Stimulated activated CD8-positive, alpha-beta memory T cell treated with anti-CD3 and anti-CD28 coated beads, Interleukin-4, amount 100 ng/mL, for 24 hours (primary cell): ENCODE measurements at places on chromosomes 6 and 20.

DNA sequence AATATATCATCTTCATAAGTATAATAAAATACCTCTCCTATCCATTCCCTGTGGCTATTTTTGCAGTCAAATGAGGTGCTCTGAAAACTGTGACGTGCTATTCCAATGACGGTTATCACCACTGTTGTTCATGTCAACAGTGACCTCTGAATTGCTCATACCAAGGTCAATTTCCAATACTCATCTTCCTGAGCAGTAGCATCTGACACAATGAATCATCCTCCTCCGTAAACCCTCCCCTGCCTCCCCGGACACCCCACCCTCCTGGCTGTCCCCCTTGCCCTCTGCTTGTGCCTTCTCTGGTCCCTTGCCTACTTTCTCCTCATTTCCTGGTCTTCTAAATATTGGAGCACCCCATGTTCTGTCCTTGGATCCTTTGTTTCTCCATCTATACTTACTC is 77.7 kb upstream of the SLC22A23 start:
- DNase-seq = no peak

GRCh38 chr6:30260036-30260504 is 46.9 kb upstream of the TRIM26 start:
- peak; percentile 15 for DNase-seq

- DNase-seq = no peak
These were observed 45.5 kb downstream of the ADNP start for GRCh38 chr20:50885781-50886180.

DNA sequence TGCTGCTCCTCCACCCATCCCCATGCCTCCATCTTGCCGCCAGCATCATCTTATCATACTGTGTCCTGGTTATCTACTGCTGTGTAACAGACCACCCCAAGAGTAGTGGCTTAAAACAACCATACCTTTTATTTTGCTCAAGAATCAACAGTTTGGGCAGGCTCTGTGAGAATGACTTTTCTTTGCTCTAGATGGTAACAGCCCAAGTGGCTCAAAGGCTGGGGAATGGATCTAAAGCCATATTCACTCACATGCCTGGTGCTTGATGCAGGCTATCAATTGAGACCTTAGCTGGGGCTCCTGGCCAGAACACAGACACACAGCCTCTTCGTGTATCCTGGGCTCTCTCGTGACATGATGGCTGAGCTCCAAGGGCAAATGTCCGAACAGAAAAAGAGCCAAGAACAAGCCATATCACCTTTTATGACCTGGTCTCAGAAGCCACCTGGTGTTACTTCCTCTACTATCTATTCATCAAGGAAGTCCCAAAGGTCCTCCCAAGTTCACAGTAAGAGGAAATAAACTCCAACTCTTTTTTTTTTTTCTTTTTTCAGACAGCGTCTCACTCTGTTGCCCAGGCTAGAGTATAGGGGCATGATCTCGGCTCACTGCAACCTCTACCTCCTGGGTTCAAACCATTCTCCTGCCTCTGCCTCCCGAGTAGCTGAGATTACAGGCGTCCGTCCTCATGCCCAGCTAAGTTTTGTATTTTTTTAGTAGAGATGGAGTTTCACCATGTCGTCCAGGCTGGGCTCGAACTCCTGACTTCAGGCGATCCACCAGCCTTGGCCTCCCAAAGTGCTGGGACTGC is 159.3 kb upstream of the JARID2 start:
- no peak for DNase-seq

GRCh38 chr20:44931911-44932310 is 22.1 kb downstream of the PABPC1L start:
- DNase-seq = no peak

DNA sequence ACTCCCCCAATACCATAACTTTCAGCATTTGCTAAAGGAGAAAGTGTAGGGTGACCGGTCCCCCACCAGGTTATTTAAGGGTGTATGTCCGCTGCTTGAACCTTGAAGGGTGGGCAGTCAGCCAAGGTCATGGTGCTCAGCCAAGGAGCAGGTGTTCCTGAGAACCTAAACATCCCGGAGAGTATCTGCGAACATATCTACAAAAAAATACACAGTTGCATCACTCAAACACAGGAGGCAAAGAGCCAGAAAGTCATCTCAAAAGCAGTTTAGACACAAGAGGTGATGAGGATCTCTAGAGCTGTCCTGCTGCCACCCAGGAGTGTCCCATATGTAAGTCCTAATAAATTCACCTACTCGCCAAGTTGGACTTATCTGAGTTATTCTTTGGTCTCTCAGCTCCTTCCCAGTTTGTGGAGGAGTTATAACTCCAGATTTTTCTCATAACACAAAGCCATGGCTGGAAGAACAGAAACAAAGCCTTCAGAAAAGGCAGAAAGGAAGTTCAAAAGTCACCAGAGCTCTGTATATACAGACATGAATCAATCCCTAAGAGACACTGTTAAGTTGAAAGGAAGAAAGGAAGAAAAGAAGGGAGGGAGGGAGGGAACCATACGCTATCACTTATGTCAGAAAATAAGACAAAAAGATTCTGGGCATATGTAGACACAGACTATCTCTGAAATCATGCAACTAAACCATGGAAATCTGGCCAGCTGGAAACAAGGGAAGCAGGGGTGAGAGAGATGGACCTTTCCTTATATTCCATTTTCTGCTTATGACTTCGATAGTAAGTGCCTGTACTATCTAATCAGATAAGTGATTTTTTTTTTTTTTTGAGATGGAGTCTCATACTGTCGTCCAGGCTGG is 11.3 kb downstream of the MBOAT1 start:
- DNase-seq = no peak

- no peak for DNase-seq
These were observed 24.9 kb upstream of the LAMA4 start for GRCh38 chr6:112279031-112279935.

- DNase-seq = no peak
These were observed 181.0 kb downstream of the JARID2 start for GRCh38 chr6:15426901-15427300.

- no peak for DNase-seq
These were observed 32.8 kb downstream of the PPP1R16B start for GRCh38 chr20:38838326-38838725.

GRCh38 chr20:39070484-39071231 is 108.5 kb downstream of the DHX35 start:
- DNase-seq = no peak

GRCh38 chr6:109687271-109687761 is 3.7 kb downstream of the AK9 start:
- no peak for DNase-seq

DNA sequence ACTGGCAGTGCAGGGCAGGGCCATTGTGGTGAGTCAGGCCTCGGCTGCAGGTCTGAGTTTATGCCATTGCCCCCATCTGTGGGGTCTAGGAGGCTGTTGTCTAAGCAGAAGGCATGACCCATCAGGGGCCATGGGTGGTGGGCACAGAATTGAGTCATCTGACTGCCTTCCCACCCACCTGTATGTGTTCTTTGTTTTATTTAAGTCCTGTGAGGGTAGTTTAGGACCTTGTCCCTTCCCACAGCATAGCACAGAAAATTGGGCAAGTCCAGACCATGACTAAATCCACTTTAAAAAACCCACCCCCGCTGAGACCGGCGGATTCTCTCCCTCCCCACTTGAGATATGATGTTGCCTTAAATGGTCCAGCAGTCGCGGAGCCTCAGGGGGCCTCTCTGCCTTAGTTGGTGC is 40.3 kb downstream of the ERMARD start:
- DNase-seq = no peak

DNA sequence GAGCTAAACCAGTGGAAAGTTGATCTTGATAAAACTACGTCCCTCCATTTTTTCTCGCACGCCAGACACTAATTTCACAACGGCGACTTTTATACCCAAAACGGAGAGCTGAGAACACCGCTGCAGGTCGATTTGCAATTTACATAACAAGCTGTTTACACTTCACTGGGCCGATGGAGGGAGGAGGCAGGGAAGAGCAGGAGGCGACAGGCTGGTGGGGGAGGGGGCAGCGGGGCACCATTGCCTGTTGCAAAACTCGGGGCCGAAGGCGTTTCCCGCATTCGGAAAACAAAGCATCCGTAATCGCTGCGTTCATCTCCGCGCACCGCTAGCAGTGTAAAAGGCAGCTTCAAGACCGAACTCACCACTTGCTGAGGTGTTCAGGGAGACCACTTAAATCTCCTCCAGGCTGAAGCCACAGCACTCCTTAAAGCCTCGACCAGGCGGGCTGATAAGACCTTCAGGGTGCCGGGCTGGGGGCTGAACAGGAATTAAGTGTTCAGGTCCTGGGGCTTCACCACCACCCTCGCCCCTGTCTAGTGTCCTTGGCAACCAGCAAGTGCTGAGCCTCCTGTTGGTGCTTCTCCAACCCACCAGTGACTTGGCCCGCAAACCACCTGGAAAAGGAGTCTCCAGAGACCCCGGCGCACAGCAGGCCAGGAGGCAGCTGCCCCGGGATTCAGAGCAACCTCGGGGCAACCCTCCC is 2.0 kb upstream of the FOXC1 start:
- DNase-seq = no peak

DNA sequence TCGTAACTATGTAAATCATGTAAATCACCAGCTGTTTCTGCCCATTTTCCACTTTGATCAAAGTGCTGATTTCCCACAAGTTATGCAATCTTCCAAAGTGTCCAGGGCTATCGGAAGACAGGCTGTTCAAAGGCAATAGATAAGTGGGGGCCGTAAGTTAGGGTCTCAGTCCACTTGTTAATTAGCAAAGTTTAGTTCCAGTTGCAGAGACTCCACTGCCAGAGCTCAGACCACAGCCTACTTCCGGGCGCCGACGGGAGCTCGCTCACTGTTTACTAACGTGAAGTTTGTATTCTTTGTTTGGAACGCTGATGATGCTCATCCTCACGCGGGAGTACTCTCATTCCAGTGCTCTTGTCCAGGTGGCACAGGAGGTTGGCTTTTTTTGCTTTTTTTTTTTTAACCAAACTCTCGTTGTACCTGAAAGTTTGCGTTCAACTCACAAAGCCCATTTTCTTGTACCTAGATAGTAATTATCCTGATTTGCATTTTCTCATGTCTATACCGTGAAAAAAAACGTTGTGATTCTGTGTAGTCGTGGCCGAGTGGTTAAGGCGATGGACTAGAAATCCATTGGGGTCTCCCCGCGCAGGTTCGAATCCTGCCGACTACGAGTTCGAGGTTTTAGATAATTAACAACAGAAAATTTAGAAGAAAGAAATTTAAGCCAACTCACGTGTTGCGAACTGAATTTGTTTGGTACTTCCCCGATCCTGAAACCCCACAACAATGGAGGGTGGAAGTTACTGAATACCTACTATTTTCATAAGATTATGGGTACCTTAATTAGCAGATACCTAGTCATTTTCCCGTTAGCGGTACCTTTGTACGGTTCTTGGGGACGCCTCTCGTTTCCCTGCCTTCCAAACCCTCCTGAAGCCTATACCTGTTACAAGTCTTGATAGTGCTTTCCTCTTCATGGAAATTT is 29.9 kb upstream of the ZNF184 start:
- peak; percentile 69 for DNase-seq

- no peak for DNase-seq
These were observed 537 bp downstream of the PRR3 start for GRCh38 chr6:30557683-30557981.
